ENCODE measurements at places on chromosomes 16 and 17.

GRCh38 chr17:69900829-69901228 is 174.2 kb upstream of the KCNJ16 start:
- no peak for DNase-seq

DNA sequence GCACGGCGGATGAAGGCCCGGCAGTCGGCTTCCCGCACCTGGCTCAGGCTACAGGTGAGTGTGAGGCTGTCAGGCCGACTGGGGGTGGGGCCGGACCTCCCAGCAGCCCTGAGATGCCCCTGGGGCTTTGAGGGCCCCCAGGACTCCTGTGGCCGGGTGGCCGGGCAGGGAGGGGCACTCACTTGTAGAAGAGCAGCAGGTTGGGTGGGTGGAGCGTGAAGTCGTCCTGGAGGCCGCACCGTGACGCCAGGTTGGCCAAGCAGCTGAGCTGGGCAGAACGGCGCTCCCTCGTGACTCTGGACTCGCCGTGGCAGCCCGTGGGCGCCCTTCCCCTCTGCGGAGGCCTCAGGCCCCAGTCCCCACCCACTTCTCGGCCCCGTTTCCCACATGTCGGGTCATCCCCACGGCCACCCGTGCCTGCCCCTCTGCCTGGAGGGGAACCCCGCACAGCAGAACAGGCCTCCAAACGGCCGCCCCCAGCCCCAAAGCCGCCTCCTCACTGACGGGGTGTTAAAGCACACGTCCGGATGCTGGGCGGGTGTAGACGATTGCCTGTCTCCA is 12.9 kb downstream of the RPUSD1 start:
- DNase-seq, result no peak

- no peak for DNase-seq
These were observed 210.0 kb upstream of the GSE1 start for GRCh38 chr16:85402910-85403692.

DNA sequence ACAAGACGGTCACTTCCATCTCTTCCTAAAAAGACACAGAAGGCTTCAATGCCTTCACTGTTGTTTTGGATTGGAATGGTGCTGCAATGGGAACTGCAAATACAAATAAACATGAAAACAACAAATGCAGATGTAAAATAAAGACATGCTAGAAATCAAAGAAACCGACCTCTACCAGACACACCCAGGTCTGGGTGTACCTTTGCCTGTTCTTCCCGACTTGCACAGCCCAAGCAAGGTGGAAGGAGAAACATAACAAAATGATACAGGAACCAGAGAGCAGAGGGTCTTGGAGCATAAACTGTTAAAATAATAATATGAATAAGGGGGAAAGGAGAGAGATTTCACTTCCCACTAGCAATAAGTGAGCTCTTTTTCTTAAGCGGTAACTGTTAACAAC is 17.3 kb downstream of the RFFL start:
- no peak for DNase-seq

GRCh38 chr17:29250666-29251065 is 4.0 kb downstream of the CRYBA1 start:
- DNase-seq, result no peak
